ENCODE measurements at places on chromosomes 13 and 19.

DNA sequence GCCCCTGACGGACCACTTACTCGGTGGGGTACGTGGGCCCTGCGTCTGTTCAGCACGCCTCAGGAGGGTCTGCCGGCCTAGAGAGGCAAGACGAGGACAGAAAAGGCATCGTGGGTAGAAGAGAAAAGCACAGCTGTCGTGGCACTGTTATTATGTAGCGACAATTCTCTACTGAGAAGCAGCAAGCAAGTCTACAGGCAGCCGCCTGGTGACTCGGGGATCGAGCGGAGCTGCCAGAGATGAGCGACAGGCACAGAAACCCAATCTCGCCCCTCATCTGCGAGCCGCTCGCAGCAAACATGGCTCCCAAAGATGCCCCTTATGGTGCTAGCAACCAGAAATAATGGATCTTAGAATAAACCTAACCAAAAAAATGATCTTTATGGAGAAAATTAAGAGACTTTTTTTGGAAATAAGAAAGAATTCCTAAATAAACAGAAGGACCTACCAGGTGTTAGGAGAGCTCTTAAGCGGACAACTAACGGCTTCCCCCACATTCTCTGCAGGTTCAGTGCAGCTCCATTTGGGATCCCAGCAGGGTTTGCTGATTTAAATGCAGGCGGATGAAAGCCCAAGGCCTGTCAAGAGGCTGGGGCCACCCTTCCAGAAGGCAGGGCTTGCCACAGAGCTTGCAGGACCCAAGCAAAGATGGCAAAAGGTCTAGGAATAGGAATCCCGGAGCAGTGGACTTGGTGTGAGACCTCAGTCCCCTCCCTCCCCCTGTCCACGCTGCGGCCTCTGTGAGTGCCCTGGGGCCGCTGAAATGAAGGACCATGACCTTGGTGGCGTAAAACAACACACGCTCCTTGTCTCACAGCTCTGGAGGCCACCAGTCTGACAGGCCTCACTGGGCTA, 152.6 kb downstream of the KDM4B start:
- DNase-seq: no peak

- DNase-seq: no peak
Observed at GRCh38 chr13:98962901-98963590, 14.8 kb downstream of the DOCK9 start.

DNA sequence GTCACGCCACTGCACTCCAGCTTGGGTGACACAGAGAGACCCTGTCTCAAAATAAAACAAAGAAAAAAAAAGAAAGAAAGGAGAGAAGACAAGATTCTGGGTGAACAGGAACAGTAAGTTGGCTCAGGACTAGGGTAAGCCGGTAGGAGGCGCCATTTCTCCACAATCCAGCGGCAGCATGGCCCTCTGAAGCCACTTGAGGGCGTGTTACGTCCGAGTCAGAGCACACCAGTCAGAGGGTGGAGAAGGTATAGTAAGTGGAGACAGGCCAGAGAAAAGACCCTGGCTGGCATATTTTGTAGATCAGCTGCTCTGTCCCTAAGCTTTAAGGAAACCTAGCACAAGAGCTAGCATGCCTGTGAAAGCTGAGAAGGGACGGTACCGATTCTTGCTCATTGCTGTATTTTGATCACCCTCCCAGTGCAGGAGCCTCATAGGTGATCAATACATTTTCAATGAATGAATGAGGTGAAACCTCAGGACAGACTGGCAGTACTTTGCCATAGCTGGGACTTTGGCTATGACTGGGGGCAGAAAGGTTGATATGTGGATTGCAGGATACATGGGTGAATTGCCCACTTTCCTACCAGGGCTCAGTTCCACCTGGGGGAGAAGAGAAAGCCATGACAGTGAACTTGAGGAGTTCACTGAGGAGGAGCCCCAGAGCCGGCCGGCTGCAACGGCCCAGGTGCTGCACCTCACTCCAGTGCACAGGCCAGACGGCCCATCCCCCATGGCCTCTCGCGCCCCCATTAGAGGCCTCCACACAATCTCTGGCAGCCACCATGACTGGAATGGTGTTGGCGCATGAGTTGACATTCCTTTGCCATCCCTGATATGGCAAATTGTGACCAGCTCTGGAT, 23.5 kb downstream of the POU2F2 start:
- peak; percentile 84 for DNase-seq

DNA sequence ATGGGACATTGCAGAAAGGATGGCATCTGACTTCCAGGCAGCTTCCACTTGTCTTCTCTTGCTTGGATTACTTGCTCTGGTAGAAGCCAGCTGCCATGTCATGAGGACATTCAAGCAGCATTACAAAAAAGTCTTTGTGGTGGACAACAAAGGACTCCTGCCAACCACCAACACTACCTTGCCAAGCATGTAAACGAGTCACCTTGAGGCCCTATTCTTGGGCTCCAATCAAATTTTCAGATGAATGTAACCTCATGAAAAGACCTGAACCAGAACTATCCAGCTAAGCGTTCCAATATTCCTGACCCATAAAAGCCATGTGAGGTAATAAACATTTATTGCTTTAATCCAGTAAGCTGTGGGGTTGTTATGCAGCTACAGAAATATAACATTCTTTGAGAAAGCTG, 12.5 kb downstream of the PROSER1 start:
- DNase-seq: no peak

DNA sequence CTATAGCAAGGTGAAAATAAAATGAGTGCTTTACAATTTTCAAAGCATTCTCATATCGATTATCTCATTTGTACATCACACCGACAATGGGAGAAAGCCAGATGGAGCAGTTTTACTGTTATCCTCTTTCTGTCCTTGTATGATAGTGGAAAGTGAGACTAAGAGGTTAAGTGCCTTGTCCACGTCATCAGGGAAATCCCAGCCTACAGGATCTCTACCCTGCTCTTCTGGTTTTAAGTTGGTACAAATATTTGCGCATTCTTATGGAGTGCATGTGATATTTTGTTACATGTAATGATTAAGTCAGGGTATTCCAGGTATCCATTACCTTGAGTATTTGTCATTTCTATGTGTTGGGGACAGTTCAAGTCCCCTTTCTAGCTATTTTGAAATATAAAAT, 12.4 kb upstream of the ENOX1 start:
- no peak for DNase-seq

GRCh38 chr13:109781384-109782065, 4.9 kb downstream of the IRS2 start:
- no peak for DNase-seq

DNA sequence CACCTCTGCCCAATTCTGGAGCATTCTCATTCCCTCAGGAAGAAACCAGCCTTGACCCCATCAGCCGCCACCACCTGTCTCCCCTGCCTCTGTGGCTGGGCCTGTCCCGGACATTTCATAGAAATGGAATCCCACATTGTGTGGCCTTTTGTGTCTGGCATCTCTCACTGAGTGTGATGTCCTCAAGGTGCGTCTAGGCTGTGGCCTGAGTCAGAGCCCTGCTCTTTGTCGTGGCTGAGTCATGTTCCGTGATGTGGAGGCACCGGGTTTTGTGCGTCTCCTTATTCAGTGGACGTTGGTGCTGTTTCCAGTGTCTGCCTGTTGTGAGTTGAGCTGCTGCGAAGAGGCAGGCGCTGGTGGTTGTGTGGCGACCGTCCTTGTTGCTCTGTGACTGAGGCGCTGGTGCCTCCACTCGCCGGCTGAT, 3.5 kb downstream of the FZR1 start:
- no peak for DNase-seq

DNA sequence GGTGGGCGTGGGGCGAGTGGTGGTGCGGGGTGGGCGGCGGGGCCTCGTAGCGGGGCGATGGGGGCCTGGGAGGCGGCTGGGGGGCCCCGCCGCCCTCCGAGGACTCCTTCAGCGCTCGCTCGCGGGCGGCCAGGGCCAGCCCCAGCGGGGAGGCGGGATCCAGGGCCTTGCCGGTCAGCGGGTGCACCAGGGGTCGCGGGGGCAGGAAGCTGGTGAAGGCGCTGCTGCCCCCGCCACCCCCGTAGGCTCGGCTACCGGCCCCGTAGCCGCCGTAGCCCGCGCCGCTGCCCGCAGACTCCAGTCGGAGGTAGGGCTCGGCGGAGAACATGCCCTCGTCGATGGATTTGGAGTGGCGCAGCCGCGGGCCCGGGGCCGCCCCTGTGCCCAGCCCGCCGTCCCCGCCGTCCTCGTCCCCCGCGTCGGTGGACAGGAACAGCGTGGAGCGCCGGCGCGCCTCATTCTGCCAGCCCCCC, 18.6 kb downstream of the C19orf81 start:
- no peak for DNase-seq

DNA sequence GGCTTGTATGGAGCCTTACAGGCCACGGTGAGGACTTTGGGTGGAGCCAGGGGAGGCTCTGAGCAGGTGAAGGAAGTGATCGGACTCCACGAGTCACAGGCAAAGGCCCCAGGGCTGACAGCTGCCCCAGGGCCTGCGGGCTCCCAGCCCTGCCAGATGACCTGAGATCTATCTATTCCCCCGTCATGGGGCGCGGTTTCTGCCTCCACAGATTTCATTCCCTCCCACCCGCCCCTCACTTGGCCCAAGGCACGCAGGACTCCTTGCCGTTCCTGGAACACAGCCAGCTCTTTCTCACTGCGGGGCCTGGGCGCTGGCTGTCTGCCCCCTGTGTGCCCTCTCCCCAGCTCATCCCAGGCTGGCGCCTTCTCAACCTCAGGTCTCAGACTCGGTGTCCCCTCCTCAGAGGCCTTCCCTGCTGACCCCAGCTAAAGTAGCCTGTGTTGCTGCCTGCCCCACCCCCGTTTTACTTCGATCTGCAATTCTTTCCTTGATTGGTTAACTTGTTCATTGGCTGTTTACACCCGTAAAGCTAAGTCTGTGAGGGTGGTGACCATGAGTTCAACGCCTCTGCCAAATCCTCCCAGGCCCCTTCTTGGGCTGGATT, 13.9 kb upstream of the PAK4 start:
- peak; percentile 44 for DNase-seq

DNA sequence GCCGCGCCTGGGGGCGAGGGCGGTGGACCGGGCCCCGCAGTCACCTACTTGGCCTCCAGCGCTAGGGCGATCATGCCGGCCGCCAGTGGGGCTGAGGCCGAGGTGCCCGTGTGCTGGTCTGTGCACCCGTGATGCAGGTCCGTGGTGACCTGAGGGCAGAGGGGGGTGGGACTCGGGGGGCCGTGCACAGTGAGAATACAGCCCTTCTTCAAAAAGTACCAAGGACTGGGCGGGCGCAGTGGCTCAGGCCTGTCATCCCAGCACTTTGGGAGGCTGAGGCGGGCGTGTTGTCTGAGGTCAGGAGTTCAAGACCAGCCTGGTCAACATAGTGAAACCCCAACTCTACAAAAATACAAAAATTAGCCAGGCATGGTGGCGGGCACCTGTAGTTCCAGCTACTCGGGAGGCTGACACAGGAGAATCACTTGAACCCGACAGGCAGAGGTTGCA, 5.0 kb upstream of the C19orf25 start:
- DNase-seq: no peak

DNA sequence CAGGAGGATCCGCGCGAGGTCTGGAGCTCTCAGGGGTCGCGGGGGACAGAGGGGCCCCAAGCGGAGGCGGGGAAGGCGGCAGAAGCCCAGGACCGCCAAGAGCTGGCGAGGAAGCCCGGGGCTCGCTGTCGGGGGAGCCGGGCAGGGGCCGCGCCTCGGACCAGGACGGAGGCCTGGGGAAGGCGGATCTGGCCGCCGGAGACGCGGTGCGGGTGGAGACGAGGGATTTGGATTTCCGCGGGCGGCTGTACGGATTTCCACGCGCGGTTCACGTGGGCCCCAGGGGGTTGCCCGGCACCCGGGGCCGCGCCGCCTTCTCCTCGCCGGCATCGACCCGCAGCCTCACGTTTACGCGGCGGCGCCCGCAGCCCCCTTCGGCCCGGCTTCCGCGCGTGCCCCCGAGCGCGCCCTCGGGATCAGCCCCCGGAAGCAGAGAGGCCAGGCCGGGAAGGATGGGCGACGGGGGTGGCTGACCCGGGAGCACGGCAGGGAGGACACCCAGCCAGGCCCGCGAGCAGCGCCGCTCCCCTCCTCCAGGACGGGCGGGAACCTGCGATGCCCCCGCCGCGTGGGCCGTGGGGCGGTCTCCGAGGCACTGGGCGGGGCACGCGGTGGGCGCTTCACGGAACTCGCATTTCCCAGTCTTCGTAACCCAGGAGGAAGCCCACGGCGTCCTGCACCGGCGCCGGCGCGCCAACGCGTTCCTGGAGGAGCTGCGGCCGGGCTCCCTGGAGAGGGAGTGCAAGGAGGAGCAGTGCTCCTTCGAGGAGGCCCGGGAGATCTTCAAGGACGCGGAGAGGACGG, 4.7 kb downstream of the F7 start:
- DNase-seq: no peak

DNA sequence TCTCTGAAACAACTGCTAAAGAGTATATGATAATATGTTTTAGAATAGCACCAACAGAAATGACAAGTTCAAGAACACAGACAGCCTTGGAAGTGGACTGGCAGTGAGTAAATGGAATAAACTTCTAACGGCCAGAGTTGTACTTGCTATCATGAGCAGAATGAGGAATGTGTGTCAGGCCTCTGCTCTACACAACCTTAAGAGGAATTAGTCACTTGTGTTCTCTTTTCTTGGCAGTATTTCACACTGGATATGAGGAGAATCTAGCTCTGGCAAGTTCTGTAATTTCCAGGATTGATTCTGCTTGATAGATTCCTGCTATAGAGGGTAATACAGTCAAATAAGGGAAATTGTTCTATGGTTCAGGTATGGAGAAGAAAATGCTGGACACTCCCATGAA, 757.3 kb downstream of the EFNB2 start:
- no peak for DNase-seq

DNA sequence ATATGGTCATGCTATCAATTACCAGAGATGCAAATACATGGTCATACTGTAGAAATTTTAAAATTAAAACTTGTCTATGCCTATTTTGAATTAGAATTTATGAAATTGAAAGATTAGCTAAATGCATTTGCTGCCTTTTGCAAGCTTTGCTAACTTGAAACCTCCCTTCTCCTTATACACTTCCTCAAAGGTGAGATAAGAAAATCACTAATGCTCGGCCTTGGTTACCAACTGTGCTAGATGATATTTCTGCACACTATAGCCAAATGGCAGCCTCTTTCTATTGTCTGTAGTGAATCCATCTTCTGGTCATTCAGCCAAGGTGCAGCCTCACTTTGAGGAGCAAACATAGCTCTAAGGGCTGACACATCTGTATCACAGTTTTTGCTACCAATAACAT, 31.1 kb upstream of the MYCBP2 start:
- DNase-seq: no peak

DNA sequence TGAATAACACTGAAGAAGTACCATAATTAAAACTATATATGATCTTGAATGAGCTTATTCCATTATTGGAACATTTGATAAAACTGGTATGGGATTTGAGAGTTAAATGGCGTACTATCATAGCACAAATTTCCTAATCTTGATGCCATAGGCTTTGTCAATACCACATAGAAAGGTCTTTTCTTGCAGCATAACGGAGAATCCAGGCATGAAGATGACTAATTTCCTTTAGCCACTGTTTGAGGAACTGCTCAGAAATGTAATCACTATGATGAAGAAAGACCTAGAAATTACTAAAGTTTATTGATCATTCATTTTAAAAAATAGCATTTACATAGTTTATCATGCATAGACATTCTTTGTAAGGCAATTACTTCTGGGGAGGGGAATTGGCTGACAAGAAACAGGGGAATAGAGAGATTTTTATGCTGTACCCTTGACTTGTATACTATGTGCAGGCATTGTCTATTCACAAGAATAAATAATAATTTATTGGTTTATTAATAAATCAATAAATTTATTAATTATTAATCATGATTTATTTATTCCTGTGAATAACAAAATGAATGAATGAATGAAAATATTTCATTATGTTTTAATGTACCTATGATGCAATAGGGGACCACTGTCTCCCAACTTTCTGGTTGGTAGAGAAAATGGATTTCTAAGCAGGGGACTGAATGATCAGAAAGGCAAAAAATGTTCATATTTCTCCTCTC, 2676.6 kb downstream of the PCDH9 start:
- DNase-seq: no peak

- DNase-seq: peak; percentile 17
Observed at GRCh38 chr13:43291287-43292060, 268.1 kb downstream of the DNAJC15 start.
